Activated effector memory CD4-positive, alpha-beta T cell treated with Interleukin-2 at 50 U/mL for 16 hours (primary cell): ENCODE measurements at places on chromosomes 11 and 22.

- peak; percentile 22 for DNase-seq
Measured at GRCh38 chr22:39236321-39237317, 8.2 kb downstream of the PDGFB start.

- peak; percentile 47 for DNase-seq
Measured at GRCh38 chr11:47980088-47980906, at the start of gene PTPRJ. Gene PTPRJ (plus strand): TSS chr11:47980559. CDS start chr11:47980913, 354 bp downstream.

- DNase-seq: no peak
Measured at GRCh38 chr11:134686460-134687061, 274.5 kb upstream of the B3GAT1 start.

- DNase-seq: no peak
Measured at GRCh38 chr11:414318-414857, 411 bp downstream of the SIGIRR start.

DNA sequence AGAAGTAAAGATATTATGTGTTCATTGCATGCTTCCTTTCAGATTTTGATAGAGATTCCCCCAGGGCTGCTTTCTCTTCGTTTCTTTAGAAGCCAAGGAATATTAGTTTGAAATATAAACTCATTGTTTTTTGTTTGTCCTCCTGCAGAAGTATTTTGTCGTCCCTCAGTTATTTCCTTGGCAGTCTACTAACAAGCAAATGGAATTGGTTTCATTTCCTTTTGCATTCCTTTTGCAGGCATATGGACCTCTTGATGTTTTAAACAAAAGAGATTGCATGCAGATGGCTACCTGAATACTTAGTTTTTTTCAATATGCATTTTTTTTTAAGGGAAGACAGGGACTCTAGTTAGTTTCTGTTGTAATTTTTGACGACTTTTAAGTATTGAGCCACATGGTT is 62.2 kb downstream of the BCL2L13 start:
- no peak for DNase-seq

GRCh38 chr11:121688055-121688491 is 235.3 kb upstream of the SORL1-AS1 start:
- DNase-seq: no peak

- DNase-seq: no peak
Measured at GRCh38 chr11:66604155-66604554, 11.2 kb downstream of the CCS start.

DNA sequence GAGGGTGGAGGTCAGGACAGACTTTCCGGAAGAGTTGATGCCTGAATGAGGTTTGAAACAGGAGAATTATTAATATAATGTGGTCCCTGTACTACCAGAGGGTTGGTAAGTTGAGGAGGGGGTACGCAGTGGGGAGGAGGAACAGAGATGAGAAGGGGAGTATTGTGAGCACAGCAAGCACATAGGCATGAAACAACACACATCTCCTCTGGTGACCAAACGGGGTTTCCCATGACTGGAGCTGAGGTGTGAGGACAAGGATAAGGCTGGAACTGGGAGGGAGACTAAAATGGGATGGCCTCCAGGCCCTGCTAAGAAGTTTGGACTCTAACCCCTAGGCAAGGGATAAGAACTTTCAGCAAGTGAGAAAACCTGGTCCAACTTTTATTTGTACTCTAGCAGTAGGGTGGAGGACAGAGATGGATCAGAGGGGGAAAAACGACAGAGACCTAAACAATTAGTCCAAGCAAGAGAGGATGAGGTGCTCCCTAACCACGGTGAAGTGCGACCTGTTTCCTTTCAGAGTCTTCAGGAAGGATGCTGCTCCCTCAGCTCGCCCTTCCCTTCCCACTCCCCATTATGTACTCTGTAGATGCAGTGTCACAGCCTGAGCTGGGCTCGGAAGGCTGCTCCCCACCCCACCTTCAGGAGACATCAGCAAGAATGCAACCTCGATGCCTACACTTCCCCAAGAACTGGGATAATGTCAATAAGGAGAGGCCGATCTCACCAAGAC is 59.2 kb downstream of the BTG4 start:
- DNase-seq: no peak

DNA sequence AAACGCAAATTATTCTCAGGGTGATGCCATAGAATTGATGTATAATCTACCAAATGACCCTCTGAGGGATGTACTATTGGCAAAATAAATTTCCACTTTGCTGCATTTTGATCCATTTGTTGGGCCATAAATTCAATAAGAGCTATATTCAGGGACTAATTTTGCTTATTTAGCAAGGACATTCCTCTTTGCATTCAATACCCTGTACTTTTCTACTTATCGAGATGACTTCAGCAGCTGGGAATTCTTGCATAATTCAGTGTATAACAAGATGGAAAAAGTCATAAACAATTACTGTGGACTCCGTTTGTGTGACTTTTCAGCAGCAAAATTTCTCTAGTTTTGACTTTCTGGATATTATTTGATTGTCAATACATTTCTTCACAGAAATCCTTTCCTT is 744.7 kb upstream of the CCDC179 start:
- no peak for DNase-seq

DNA sequence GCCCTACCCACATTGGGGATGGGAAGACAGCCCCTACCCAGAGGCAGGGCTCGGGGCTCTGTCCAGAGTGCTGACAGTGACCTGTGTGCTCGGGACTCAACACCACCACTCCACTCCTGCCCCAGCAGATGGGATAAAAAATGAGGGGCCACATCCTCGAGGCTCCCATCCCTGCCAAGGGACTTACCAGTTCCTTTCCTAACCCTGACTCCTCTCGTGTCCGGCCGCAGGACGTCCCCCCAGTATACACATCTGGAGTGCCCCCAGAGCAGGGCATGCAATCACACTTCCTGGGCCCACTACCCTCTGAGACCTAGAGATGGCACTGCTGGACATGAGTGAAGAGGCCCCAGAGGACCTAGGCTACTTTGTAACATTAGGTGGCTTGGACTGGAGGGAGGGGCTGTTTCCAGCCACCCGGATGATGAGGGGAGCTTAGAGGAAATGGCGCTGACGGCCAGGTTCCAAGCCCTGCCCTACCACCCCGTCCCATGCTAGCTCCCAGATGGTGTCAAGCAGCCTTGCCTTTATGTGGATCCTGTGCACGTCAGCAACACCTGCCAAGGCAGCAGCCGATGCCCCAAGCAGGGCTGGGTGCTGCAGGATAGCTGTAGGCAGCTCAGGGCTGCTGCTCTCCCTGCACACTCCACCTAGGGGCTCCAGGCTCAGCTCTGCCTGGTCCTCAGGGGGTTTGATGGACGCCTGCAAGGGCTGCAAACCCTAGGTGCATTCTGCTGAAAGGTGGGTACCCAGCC is 86.6 kb downstream of the DGCR2 start:
- DNase-seq: no peak
